ENCODE measurements at places on chromosomes 2 and 18.

GRCh38 chr2:150548527-150548926 lies 61.1 kb upstream of the RND3 start:
- DNase-seq = no peak

DNA sequence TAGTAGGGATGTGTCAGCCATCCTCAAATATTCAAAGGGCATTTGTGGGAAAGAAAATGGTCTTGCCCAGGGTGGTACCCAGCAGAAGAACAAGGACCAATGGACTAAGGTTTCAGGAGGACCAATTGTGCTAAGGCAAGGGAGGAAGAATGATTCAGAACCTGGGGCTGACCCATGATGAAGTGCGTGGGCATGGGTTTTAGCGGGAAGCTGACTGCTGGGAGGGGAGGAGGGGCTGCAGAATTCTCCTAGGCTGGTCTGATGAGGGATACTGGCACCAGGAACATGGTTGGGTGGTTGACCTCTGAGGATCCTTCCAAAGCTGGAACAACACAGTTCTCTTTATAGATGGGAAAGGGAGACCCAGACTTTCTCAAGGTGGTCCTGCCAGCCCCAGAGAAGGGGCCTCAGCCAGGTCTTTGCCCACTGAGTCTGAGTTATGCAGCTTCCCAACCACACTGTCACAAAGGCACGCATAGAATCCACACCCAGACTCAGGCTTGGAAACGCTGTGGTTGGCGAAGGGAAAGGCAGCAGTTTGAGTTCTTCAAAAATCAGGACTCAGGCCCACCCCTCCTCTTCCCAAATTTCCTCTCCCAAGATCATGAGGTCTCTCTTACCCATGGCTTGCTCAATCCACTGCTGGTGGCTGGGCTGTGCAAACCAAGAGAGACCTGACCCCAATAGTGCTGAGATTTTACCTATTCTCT lies 37.3 kb downstream of the MARCO start:
- no peak for DNase-seq

DNA sequence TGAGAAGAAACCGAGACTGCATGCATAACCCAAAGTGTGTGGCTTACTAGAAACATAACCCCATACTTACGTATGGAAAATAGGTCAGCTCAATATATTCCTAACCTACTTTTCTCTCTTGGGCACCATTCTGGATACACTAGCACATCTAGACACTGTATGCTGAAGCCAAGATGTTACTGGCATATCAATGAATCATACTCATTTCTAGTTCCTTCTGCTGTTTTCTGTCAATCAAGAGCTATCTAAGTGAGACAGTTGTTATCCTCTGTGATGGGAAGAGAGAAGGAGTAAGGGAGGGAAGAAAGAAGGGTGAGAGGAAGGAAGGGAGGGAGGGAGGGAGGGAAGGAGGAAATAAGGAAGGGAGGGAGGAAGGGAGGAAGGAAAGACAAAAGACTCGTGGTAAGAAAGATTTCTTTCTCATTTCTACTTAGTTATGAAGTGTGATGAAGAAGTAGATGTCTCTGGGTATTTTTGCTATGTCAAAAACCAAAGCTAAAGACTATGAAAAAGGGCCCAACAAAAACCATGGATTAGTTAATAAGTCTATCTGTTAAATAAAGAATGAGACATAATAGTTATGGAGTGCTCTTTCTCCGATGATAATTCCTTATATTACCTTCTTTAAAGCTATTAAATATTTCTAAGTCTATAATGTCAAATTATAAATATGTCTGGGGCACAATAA lies 248.4 kb downstream of the ZNF521 start:
- DNase-seq = no peak

- DNase-seq = no peak
Observed at GRCh38 chr2:231613331-231613662, 20.6 kb downstream of the TEX44 start.

DNA sequence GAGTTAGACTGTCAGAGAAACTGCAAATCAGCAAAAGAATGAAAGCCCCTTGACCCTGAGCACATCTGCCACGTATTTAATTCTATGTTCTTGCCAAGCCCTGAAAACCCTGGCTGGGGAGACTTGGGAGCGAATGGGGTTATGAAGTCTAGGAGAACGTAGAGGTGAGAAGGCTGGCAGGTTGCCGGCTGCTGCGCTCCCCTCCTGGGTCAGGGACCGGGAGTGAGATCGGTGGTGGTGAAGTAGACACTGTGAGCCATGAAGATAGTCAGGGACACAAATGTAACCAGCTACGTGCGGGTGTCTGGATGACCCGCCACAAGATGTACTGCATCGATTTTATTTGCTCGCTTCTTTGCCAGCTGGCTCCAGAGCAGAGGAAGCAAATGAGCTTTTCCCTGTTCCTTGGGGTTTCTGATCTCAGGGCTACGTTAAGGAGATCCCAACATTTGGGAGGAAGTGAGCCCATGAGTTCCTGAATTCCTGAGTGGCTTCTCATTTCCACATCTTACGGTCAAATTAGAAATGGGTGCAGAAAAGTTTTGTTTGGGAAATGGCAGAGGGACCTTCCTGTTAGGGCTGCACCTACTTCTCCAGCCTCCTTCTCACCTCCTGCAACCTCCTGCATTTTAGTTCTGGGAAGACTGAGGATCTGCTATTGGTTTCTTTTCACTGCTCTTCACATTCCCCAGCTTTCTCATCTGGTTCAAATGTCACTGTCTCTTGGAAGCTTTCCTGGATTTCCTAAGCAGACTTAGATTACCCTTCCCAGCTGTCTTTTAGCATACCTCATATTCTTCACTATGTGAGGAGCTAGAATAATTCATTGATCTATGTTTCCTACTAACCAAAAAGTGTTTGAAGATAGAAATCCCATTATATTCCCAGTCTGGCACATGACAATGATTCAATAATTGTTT lies 360.6 kb downstream of the ZNF521 start:
- no peak for DNase-seq
